ENCODE measurements at places on chromosomes 7 and 10.

- no peak overlapping the region for H3K27ac ChIP-seq
- H3K4me3 ChIP-seq, result no peak overlapping the region
- no peak for DNase-seq
- no peaks in the 10 kb centered on the region for H3K27me3 ChIP-seq
- H3K36me3 ChIP-seq, result no peaks in the 10 kb centered on the region
These were observed 733.5 kb downstream of the ZWINT start for GRCh38 chr10:55627501-55628051.

- H3K4me1 ChIP-seq, result no peaks in the 10 kb centered on the region
- no peaks in the 10 kb centered on the region for H3K36me3 ChIP-seq
- H3K27ac ChIP-seq, result no peak overlapping the region
- H3K4me3 ChIP-seq, result no peak overlapping the region
These were observed 365.3 kb upstream of the FZD8 start for GRCh38 chr10:36007369-36007768.

DNA sequence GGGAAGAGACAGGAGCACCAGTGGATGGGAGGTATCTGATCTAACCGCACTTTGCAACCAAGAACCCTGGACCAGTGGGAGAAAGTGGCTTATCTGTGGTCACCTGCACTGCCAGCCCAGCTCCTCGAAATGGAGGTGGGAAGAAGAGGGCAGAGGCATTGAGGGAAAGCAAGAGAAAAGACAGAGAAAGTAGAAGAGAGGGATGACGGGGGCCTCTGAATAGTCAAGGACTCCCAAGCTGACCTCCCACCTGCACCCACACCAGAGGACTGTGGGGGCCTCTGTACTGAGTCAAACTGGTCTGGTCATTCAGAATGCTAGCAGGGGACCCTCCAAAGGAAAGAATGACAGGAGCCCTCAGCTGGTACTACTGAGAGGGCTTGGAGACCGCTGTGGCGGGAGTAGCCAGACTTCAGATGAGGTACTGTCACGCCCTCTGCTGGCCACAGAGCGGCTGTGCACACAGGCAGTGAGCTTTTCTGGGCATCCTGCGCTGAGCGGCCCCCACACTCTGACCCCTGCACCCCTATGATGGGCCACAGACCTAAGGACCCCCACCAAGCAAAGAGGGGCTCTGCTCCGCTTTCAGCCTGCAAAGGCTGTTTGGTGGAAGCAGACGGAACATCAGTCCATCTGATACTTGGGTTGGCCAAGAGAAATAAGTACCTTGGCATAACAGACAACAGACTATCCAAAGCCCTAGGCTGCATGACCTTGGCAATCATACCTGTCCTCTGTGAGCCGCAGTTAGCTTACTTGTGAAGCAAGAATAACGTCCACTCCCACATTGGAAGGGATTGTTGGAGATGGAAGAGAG, 112.9 kb downstream of the COL13A1 start:
- H3K27ac ChIP-seq, result no peak overlapping the region
- peak; percentile 45 for DNase-seq
- H3K4me3 ChIP-seq, result no peak overlapping the region

- no peaks in the 10 kb centered on the region for H3K27me3 ChIP-seq
- no peak overlapping the region for H3K4me3 ChIP-seq
- no peak overlapping the region for H3K27ac ChIP-seq
- DNase-seq, result no peak
These were observed 161.6 kb downstream of the RTKN2 start for GRCh38 chr10:62106929-62107519.

- DNase-seq, result no peak
- no peak overlapping the region for H3K27ac ChIP-seq
- H3K4me1 ChIP-seq, result no peaks in the 10 kb centered on the region
These were observed 26.4 kb downstream of the DRGX start for GRCh38 chr10:49369216-49370162.

DNA sequence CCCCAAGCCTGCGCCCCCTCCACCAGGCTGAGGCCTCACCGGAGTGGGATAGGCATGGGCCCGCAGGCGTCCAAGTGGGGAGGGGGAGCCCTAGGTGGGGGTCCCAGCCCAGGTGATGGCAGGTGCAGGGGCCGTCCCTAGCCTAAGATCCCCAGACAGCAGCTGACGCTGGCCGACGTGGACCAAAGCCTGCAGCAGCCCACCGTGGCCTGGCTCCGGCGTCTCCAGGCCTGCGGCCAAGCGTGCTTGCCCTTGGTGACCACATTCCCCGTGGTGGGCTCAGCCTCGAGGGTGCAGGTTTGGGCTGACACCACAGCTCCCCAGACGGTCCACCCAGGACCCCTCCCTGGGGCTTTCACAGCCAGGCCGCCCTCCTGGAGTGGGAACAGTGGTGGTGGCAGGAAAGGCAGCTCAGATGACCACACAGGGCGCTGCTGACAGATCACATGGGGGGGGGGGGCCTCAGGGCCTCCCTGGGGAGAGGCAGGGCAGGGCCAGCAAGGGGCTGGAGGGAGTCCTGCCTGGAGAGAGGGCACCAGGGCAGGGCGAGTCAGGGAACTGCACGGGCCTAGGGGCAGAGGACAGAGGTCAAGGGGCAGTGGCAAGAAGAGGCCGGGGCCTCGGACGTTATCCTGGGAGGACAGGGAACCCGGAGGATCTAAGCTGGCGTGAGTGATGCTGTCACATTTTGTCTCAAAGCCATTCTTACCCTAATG, 767 bp upstream of the ADAM8 start:
- H3K27me3 ChIP-seq, result no peaks in the 10 kb centered on the region
- no peak overlapping the region for H3K27ac ChIP-seq
- H3K4me1 ChIP-seq, result peaks cover 23% of the 10 kb centered on the region
- H3K36me3 ChIP-seq, result peaks cover 15% of the 10 kb centered on the region
- no peak for DNase-seq

DNA sequence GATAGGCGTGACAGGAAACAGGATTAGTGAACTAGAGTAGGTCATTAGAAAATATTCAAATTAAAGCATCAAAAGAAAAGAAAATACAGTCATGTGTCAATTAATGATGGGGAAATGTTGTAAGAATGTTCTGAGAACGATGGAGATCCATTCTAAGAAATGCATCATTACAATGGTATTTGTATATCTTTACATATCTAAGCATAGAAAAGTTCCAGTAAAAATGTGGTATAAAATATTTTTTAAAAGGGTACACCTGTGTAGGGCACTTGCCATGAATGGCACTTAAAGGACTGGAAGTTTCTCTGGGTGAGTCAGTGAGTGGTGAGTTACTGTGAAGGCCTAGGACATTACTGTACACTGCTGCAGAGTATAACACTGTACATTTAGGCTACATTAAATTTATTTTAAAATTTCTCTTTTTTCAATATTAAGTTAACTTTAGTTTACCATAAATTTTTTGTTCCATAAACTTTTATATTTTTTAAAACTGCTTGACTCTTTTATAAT, 282.5 kb downstream of the BMPER start:
- no peak overlapping the region for H3K4me3 ChIP-seq
- H3K27me3 ChIP-seq, result peaks cover 12% of the 10 kb centered on the region
- H3K4me1 ChIP-seq, result no peaks in the 10 kb centered on the region
- H3K36me3 ChIP-seq, result no peaks in the 10 kb centered on the region

DNA sequence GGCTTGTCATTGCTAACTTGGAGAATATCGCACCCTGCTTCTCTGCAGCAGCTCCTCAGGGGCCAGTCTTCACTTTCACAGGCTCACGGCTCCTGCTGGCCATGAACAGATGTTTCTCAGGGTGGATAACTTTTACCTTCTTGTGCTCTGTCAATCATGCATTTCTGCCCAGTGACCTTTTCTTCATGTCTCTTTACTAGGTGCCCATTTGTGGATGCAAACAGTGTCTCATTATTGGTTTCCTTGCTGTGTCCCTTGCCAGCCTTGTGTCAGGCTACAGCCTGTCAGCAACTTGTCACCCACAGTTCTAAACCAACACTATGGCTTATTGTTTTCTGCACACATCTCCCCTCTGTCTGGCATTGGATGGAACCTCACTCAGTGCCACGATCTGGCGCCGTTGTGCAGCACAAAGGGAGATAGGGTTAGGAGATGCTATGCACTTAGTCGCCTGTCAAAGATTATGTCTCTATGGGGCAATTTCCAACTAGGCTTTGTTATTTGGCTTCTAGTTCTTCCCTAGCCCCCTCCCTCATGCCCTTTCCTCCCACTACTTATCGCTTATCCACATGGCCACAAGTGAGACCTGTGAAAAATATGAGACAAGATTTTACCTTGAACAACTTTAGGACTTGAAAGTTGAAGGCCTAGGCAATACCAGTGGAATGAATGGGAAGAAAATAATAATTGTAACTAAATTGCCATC, 45.7 kb upstream of the NXPH1 start:
- no peaks in the 10 kb centered on the region for H3K36me3 ChIP-seq
- H3K27me3 ChIP-seq, result no peaks in the 10 kb centered on the region
- H3K4me3 ChIP-seq, result no peak overlapping the region
- no peak overlapping the region for H3K27ac ChIP-seq

DNA sequence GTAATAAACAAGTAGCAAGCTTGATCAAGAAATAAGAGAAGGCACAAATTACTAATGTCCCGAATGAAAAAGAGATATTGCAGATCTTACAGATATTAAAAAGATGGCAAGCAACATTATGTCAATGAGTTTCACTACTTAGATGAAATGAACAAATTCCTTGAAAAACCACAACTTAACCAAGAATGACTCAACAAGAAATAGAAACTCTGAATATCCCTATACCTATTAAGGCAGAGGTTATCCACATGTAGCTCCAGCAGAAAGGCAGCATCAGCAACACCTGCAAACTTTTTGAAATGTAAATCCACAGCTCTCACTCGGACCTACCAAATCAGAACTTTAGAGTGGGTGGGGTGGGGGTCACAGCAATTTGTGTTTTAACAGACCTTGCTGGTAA, 33.6 kb downstream of the PDE1C start:
- DNase-seq, result no peak
- no peaks in the 10 kb centered on the region for H3K36me3 ChIP-seq
- no peaks in the 10 kb centered on the region for H3K27me3 ChIP-seq
- H3K27ac ChIP-seq, result no peak overlapping the region
- no peak overlapping the region for H3K4me3 ChIP-seq
- no peaks in the 10 kb centered on the region for H3K4me1 ChIP-seq

DNA sequence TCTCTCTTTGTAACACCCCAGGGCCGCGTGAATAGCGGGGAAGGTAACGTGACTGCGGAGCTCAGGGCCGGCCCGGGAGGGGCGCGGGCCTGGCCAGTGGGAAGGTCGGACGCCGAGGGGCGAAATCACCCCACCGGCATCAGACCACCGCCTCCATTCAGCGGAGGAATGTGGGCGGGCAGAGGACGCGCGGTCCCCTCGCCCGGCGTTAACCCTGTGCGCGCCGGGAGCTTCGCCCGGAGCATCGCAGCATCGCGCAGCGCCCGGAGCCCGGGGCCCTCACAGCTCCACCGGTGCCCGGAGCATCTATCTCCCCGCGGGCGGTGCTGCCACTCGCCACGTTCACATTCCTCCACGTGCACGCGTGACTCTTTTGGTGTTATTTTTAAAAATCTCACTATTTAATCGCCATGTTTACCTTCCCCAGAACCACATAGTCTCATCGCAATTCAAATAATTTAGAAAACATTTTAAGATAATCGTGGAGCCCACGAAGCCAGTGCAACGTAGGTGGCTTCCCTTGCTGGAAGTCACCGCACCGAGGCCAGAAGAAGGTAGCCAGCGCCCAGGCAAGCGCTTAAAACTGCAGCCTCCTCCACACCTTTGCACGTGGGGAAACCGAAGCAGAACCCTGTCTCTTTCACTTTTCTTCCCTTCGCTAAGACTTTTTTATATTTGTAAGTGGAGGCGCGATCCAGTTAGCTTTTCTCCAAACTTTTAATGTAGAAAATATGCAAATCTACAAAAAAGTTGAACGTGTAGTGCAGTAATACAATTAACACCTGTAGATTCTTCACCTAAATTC, 21.8 kb downstream of the FGFBP3 start:
- peak; percentile 58 for DNase-seq
- no peaks in the 10 kb centered on the region for H3K36me3 ChIP-seq
- peak overlapping the region; percentile 20 for H3K27ac ChIP-seq
- no peaks in the 10 kb centered on the region for H3K27me3 ChIP-seq
- H3K4me1 ChIP-seq, result peaks cover 51% of the 10 kb centered on the region
- peak overlapping the region; percentile 56 for H3K4me3 ChIP-seq

DNA sequence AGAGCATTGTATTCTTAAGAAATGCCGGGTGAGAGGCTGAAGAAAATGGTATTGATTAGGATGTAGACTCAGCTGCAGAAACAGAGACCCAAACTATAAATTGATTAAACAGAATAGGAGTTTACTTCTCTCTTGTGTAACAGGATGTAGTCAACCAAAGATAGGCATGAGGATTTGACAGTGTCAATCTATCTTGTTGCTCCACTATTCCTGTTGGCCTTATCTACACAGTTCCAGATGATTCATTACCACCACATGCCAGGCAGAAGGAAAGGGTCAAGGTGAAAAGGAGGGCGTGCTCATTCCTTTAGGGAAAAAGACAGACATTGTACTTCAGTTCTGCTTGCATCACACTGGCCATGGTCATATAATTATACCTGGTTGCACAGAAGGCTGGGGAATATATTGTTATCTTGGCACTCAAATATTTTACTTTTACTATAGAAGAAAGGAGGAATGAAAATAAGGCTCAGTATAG, 11.9 kb upstream of the DMTF1 start:
- H3K4me1 ChIP-seq, result peaks cover 16% of the 10 kb centered on the region
- no peak overlapping the region for H3K27ac ChIP-seq

DNA sequence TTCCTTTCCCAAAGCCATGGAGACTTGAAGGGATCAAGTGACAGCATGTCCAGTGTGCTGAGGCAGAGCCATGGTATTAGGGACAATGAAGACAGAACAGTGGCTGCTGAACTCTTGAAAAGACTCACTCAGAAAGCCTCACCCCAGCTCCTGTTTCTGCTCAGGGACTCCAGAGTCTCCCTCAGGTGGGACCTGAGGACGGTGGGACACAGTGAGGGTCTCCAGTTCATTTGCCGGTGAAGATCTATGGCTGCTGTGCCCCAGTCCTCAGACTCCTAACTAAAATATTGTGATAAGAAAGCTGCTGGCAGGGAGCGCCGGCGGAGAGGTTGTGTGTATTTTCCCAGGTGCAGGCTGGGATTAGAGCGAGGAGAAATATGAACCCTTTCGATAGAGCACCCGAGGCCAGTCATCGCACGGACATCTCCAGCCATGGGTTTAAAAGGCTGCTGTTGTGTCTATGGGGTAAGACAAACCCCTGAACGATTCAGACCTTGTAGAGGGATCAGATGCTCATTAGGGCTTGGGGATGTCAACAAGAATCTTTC, 57.2 kb downstream of the C7orf25 start:
- no peaks in the 10 kb centered on the region for H3K27me3 ChIP-seq
- no peaks in the 10 kb centered on the region for H3K4me1 ChIP-seq
- H3K27ac ChIP-seq, result no peak overlapping the region
- no peaks in the 10 kb centered on the region for H3K36me3 ChIP-seq
- DNase-seq, result no peak
- H3K4me3 ChIP-seq, result no peak overlapping the region

GRCh38 chr10:8048281-8049008, 6.0 kb upstream of the GATA3 start:
- no peaks in the 10 kb centered on the region for H3K36me3 ChIP-seq
- H3K4me3 ChIP-seq, result no peak overlapping the region
- H3K27me3 ChIP-seq, result peaks cover 27% of the 10 kb centered on the region
- peaks cover 33% of the 10 kb centered on the region for H3K4me1 ChIP-seq

GRCh38 chr10:103733045-103733419, 122.3 kb downstream of the SH3PXD2A start:
- H3K27me3 ChIP-seq, result no peaks in the 10 kb centered on the region
- DNase-seq, result no peak
- H3K4me1 ChIP-seq, result no peaks in the 10 kb centered on the region
- peaks cover 75% of the 10 kb centered on the region for H3K36me3 ChIP-seq
- no peak overlapping the region for H3K4me3 ChIP-seq

Measured in HepG2 (cell line).